ENCODE measurements at places on chromosomes 7 and 10.

DNA sequence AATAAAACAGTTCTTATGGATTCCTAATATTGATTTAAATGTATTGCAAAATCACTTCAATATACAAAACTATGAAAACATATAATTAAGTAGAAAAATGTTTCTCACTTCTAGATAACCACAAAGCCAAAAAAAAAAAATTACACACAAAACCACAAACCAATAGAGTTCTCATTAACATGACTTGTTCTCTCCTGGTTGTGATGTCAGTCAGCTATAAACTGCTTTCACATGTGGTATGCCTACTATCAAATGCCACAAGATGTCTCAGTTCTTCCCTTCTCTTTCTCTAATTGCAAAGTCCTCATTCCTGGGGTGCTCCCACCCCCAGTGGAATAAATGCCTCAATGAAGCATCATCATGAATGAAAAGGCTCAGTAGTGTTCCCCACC lies 16.6 kb downstream of the GNAI1 start:
- peak; percentile 97 for DNase-seq

- no peak for DNase-seq
Measured at GRCh38 chr10:62000037-62000603, 98.6 kb downstream of the ARID5B start.

DNA sequence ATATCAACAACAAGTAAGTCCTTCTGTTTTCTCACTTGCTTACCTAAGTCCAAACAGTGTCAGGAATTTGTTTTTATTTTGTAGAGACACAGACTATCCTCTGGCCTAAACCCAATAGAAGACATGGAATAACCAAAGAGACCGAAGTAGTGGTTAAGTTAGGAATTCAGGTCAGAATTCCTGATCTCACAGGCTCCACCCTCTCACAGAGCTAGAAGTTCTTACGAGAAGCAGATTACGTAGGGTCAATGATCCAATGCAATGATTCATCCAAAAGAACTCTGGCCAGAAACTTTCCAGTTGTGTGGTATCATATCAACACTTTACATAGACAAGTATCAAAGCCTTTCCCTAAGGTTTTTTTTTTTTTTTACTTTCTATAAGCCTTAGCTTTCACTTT lies 73.8 kb downstream of the IQUB start:
- DNase-seq: peak; percentile 10

DNA sequence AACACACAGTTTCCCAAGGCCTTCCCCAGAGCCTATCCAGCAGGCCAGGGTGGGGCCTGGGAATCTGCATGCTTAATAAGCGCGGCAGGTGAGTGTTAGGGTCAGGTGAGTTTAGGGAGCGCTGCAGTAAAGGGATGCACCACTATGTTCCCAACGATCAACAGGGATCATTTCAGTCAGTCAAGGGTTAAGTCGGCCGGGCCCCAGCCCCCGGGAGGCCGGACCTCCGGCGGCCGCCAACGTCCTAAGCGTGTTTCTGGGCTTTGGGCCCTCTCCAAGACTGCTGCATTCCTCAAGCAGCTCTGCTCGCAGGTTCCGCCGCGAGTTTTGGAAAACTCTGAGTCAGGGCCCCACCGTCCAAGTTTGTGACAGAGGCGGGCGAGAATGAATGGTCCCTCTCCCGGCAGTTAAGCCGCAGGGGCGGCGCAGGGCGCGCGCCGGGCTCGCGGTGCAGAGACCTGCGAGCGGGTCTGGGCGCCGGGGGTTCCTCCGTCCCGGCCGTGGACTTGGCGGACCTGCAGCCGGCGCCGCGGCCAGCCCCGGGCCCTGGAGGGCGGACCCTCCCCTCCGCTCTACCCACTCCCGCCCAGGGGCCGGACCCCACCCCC lies 81.6 kb downstream of the ARHGAP22 start:
- DNase-seq: peak; percentile 95

GRCh38 chr7:80905334-80905733 lies 13.5 kb downstream of the SEMA3C start:
- DNase-seq: no peak

DNA sequence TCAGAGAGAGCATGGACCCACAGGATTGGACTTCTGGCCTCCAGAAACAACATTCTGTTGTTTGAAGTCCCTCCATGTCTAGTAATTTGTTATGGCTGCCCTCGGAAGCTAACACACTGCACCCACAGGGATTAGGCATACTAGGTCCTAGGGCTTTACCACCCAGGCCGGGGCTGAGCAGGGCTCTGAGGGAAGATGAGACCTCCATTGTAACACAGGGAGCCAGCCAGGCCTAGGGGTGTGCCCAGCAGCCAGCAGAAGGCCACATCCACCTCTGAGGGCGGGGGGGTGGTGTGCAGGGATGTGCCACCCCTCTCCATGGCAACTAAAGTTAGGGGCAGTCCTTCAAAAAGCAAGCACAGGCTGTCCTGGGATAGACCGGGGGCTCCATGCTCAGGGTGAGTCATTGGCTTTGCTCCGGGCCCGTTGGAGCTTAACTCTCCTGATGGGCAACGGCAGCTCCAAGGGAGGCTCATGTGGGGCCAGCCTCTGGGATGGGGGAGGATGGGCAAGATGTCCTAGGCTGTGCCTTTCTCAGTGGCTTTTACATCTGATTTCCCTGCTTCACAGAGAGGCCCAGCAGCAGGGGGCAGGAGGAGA lies 96.6 kb upstream of the GPR26 start:
- no peak for DNase-seq

GRCh38 chr10:76881477-76882220 lies 756.0 kb downstream of the KCNMA1 start:
- DNase-seq: peak; percentile 53

All from AG10803 (cell line).